ENCODE measurements at places on chromosomes 5 and 9. TPM values are rescaled to one million over a fixed set of nuclear protein-coding genes. Genes with fewer than 3 reads are reported as not detected.

GRCh38 chr5:145157841-145158240, 677.3 kb downstream of the PRELID2 start:
- DNase-seq: no peak

DNA sequence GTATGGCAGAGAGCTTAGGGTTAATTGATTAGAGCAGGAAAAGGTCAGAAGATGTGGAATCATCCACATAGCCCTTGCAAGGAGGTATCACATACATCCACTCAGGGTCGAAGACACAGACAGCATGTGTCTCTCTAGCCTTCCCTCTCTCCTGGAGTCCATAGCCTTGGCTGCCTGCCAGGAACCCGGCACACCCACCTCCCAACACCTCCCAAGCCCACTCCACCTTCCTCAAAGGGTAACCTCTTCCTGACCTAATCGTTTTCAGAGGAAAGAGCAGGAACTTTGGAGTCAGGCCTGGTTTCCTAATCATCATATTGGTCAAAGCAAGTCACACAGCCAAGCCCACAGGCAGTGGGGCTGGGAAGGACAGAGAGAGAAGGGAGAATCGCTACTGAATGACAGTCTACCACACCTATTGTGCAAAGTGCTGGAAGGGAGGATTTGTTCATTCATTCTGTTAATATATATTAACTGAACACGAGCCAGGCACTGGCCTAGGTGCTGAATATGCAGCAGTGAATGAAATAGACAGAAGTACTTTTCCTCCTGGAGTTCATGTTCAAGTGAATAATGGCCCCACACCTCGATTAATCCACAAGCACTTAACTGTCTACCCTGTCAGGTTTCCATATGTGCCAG, 107.8 kb downstream of the KCNIP1 start:
- DNase-seq: no peak

DNA sequence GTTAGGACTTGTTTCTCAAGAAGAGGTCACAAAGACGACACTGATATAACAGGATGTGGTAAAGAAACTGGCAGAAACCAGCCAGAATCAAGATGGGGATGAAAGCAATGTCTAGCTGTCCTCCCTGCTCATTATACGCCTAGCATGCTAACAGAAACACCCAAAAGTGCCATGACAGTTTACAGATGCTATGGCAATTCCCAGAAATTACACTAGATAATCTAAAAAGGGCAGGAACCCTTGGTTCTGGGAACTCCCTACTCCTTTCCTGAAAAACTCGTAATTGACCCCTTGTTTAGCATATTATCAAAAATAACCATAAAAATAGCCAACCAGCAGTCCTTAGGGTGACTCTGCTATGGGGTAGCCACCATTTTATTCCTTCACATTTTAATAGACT, 10.9 kb upstream of the MRPS30 start:
- no peak for DNase-seq

GRCh38 chr5:143143973-143144372, 259.5 kb downstream of the NR3C1 start:
- DNase-seq: no peak

GRCh38 chr9:32550150-32550561, 2.0 kb upstream of the SMIM27 start:
- peak; percentile 59 for DNase-seq

- DNase-seq: no peak
These were observed 18.9 kb upstream of the UBLCP1 start for GRCh38 chr5:159244163-159244562.

GRCh38 chr5:31758803-31759425, 120.0 kb downstream of the PDZD2 start:
- peak; percentile 34 for DNase-seq

DNA sequence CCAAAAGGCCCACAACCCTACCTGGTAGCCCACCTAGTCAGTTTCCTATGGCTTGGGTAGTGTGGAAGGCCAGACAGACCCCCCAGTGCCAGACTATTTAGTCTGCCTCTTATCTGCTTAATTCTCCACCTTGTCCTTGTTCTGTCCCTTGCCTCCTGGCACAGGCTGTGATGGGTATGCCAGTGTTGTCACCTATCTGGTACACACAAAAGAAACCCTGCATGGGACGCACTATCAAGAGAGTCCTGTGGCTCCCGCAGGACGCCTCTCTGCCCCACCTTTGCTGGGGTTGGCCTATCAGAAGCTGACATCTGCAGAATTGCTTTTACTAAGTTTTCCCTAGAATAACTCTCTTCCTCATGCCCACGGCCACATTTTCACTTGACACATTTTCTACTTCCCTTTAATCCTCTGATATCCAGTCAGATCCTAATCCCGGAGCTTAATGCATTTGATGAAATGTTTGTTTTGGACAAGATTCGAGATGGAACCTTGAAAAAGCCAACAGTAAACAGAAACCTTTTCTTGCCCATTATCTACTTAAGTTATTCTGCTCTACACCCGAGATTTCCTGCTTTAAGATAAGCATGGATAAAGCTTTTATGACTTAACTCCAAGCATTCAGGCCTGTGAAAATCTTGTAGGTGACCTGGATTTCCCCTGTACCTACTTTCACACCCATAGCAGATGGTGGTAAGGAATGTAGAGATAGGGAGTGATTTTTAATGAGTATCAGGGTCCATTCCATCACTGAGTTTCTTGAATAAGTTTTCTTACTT, 468.5 kb downstream of the ZNF608 start:
- no peak for DNase-seq

DNA sequence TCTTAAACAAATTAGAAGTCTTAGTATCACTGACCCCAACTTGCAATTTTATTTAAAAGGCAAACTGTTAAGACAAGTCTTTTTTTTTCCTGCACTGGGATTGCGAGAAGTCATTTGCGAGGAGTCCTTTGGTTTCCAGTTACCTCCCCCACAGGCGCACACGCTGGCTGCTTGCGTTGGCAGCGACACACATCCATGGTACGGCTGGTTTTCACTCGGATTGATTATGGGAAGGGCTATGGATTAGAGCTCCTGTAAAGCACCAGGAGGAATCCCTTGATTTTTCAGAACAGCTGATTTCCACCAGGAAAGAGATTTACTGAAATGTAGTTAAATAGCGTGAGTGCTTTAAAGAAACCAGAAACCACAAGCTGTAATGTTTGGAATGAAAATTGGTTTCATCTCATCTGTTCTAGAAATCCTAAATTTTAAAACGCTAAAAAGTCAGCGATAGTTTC, 737 bp downstream of the SLC1A3 start:
- peak; percentile 46 for DNase-seq

GRCh38 chr5:83283761-83284160, 187.8 kb upstream of the VCAN start:
- no peak for DNase-seq

GRCh38 chr5:138849439-138849838, 25.7 kb downstream of the LRRTM2 start:
- no peak for DNase-seq

DNA sequence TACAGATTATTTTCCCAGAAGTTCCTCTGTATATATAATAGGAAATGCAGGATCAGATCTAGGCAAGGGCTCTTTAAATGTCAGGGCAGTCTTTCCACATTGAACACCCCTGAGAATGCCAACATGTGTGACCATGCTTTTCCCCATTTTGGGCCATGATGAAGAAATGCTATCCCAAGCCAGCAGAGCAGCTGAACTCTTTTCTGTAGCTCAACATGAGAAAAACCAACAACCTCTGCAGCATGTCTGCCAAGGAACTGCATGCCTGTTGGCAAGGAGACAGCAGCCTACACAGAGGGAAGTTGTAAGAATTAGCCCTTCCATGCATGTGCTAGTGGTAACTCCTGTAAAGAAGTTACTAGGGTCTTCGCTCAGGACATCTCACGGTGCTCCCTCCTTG, 9.5 kb upstream of the IFNK start:
- peak; percentile 31 for DNase-seq

DNA sequence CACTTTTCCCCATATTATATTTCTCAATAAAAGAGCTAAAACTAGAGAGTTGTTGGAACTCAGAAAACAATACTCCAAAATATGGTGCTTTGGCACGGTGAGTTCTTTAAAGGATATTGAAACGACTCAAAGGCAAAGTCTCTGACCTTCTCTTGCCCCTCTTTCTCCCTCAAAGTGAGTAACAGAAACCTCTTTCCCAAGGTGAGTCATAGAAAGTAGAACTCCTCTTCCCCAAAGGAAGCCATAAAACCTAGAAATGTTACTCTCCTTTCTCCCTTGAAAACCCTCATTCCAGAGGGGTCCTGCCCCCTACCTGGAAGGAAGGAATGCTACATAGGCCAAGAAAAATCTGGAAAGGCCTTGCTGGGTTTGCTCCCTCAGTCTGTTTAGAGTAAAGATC, 47.5 kb downstream of the RAPGEF6 start:
- DNase-seq: no peak

DNA sequence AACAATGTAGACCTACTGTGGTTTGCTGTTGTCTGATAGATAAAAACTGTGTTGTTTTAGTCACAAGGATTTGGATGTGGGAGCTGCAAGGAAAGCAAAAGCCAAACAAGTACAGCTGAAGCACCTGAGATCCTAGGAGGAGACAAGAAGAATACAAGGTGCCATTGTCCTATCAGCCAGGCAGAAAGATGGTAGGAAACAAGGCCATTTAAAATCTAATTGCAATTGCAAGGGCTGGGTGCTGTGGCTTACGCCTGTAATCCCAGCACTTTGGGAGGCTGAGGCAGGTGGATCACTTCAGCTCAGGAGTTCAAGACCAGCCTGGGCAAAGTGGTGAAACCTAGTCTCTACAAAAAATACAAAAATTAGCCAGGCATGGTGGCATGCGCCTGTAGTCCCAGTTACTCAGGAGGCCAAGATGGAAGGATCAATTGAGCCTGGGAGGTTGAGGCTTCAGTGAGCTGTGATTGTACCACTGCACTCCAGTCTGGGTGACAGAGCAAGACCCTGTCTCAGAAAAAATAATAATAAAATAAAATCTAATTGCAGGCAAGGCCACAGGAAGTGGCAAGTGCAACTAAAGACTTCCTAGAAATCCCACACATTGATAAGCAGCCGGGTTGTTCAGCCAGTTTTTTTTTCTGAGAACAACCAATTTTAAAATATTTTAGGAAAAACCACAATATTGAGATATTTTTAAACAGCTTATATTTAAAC, 22.6 kb downstream of the DOCK8 start:
- no peak for DNase-seq

DNA sequence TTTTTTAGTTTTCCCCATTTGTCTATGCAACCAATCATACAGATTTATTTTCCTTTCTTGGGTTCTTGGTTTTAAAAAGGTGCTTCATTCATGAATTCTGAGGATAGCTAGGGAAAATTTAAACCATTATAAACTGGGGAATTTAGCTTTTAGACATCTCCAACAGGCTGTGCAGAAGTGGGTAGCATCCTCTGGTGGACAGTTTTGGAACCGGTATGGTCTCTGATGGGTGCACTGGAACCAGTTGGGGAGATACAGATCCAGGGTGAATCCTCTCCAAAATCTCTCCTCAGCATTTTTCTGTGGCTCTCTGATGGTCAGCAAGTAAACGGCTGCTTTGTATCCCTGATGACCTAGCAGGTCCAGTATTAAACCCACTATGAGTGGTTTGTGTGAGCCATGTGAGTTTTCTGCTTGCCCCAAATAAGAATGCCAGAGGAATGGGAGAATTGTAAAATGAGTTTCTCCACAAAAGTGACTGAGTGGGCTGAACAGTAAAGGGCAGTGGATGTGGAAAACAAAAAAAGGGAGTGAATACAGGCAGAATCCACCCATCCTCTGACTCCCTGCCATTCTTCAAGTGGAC, 9.1 kb upstream of the DNAJC25 start:
- peak; percentile 56 for DNase-seq

GRCh38 chr9:27672718-27673117, 99.4 kb upstream of the C9orf72 start:
- no peak for DNase-seq

Gene IFNA2
- total RNA-seq: 1.2 TPM

Gene KIF4B
- total RNA-seq: 3.0 TPM

Gene ENC1
- total RNA-seq: 89.7 TPM

Gene ECSCR
- 1.8 TPM for total RNA-seq

Gene LTC4S
- 3.7 TPM for total RNA-seq

Gene UBE2QL1
- 1.9 TPM for total RNA-seq

Gene GRK6
- total RNA-seq: 57.0 TPM

Gene TUSC1
- total RNA-seq: 27.2 TPM

Data from testis (tissue), 5 donors.